NAMALWA (cell line): ENCODE measurements at places on chromosomes 11 and 22.

DNA sequence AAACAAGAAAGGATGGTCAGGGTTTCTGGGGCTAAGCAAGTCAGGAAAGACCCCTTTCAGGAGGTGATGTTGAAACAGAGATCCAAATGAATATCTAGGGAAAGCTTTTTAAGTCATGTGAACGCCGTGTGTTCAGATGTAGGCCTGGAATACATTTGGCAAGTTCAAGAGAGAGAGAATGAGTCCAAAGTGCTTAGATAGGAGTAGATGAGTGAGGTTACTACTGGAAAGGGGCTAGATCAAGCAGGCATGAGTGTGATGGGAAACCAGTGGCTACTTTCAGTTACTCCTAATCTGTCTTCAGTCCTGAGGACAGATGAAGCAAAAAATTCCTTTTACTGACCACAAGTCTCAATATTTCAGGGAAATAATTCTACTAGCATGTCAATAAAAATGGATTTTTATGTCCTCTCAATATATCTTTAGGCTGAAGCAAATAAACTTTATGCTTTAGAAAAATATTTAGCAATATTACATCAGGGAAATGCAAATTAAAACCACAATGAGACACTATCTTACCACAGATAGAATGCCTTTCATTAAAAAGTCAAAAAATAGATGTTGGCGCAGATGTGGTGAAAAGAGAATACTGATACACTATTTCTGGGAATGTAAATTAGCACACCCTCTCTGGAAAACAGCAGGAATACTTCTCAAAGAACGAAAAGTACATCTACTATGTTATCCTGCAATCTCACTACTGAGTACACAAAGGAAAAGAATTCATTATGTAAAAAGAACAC lies 1085.0 kb upstream of the TENM4 start:
- DNase-seq, result no peak

DNA sequence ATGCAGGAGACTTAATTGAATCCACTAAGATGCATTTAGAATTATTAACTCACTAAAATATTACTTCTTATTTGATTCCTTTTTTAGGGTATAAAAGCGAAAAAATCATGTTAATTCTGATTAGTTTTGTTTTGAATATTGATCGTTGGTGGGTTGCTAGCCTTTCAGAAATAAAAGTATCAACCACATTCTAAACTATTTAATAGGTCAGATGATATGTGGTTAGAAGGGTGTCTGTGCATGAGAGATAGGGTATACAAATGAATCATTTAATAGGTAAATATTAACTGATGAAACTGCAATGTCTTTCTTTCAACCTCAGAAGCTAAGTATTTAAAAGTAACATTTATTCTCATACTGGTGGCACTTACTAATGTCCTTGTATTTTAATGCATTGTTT lies 515.1 kb downstream of the CNTN5 start:
- no peak for DNase-seq

DNA sequence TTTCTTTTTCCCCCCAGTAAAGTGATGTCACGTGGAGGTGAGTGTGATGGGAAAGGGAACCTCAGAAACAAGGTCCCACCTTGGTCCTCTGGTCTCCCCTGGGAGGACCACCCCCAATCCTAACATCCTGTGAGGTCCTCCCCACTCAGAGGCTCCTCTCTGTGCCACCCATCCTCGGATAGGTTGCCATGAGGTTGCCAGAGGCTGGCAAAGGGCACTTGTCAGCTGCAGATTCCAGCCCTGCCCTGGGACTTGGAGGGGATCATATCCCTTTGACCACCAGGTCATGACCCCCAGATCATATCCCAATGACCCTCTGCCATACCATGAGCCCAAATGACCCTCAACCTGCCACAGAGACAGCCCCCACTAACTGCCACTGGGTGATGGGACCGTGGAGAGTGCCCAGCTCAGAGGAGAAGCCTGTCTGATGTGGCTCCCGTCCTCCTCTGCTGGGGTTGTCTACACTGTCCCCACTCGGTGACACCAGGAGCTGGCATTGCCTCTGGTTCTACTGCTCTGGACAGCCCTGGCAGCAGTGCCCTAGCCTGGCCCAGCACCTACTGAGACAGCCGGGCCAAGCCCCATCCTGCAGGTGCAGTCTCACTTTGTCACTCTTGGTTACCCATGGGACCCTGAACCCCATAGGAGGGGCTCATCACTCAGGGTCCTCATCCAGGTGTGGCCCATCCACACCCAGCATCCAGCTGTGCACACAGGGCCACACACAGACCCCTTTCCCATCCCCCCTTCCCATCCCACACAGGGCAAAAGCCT lies 90.2 kb upstream of the KCNQ1OT1 start:
- no peak for DNase-seq

- DNase-seq, result no peak
Measured at GRCh38 chr22:17846326-17846992, 72.2 kb upstream of the BID start.

- no peak for DNase-seq
Measured at GRCh38 chr11:61328351-61328750, 4.6 kb downstream of the DDB1 start.

- DNase-seq, result no peak
Measured at GRCh38 chr11:37525336-37525735, 927.3 kb upstream of the RAG2 start.

- DNase-seq, result no peak
Measured at GRCh38 chr22:36363349-36363981, 24.3 kb downstream of the MYH9 start.

DNA sequence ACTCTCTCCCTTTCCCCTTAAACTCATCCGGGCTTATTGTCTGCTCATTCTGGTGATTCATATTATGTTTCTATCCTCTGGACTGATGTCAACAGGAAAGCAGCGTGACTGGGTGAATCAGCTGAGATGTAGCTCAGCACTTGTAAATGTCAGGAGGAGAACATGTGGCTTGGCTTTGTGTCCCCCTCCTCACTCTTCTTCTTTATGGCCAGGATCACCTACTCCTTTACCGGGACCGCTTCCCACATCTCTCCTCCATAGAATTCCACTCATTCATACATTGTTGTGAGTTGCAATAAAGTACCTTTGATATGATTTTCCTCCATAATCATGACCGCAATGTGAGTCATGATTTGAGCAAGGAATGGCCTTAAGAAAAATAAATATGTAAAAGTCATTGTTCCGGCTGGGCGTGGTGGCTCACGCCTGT lies 15.8 kb upstream of the SYN3 start:
- DNase-seq, result no peak

DNA sequence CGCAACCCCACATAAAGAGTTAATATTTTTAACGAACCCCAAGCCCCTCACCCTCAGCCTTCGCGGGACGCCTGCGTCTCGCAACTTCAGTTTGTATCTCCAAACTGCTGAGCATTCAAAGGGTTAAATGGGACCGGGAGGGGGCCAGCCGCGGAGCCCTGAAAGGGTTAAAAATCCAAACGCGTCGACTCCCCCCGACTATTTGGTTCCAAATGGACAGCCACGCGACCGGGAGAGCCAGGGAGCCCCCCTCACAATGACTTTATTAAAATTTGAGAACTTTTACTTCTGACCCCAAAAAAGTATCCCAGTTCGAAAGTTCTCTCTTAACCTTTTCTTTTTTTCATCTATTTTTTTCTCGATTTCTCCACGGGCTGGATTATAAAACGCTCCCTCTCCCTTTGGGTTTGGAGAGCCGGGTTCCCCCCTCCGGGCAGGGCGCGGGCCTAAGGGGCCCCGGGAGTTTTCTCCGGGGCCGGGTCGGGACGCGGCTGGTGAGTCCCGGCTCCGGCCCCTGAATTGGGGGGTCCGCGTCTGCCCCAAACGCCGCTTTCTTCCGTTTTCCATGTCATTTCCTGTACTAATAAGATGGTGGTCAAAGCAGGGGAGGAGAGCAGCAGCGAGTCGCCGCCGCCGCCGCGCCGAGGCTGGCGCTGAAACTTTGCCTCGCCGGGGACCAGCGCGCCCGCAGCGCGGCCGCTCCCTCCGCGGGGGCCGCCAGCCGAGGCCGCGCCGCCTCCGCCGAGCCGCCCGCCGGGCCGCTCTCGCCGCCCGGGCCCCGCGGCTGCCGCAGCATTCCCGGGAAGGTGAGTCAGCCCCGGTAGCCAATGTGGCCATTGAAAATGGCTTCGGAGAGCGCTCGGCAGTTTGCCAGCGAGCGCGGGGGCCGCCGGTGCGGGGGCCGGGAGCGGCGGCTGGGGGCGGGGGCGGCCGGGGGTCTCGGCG lies at the start of gene PRDM11:
Gene PRDM11 (plus strand): TSS at position 568 of the 945 bp plus-strand sequence. CDS start 35,128 bp downstream, outside the sequence.
- DNase-seq, result peak; percentile 67

DNA sequence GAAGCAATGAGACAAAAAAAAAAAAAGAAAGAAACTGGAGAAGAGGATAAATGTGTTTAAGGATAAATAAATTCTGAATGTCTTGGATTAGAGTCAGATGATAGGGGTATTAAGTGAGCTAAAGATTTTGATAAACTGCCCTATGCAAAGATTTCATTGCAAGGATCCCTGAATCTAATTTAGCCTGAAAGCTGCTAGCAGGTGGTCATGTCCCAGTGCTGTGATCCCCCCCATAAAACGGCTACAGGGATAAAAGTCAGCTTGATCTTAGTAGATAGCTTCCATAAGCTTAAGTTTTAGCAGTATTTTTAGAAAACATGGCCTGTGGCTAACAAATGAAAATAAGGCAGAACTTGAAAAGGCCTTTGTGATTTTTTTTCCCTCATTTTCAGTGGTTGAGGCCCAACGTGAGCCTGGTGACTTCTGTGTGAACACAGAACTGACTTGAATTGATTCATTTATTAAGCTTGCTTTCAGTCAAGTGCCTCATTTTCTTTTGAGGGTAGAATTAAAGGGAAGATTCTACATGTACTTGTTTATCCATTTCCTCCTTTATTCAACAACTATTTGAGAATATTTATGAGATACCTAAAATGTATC lies 44.5 kb downstream of the CD44 start:
- no peak for DNase-seq

GRCh38 chr11:125272092-125272491 lies 107.5 kb downstream of the PKNOX2 start:
- DNase-seq, result no peak

- no peak for DNase-seq
Measured at GRCh38 chr22:38208551-38208968, 6.8 kb downstream of the MAFF start.

- DNase-seq, result no peak
Measured at GRCh38 chr11:76558473-76558872, 112.1 kb downstream of the LRRC32 start.

DNA sequence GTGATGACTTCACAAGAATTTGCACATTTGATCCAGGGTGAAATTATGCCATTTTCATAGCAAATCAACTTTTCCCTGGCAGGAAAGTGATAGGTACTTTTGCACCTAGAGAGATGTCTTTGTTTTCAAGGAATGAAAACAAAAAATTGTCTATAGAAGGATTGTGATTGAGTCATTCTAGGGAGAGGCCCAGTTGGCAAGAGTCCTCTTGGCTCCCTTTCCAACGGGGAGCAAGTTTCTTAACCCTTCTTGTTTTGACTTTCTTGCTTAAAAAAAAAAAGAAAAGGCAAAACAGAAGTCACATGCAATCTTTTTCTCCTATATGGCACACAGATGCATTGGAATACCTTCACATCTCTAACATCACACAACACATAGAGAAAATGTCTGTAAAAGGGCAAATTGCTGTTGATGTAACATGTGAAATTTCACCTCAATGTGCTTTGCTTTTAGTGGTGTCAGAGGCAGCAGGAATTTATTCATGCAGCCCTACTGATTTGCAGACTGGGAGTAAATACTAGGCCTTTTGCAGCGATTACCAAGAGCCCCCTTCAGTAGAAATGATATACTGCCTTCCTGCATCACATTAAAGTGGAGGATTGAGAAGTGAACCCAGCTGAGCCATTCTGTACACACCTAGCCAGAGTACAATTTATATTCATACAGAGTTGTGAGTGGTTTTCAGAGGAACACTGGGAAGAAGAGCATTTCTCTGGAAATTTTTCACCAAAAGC lies 290.7 kb upstream of the MPPED2 start:
- DNase-seq, result no peak

DNA sequence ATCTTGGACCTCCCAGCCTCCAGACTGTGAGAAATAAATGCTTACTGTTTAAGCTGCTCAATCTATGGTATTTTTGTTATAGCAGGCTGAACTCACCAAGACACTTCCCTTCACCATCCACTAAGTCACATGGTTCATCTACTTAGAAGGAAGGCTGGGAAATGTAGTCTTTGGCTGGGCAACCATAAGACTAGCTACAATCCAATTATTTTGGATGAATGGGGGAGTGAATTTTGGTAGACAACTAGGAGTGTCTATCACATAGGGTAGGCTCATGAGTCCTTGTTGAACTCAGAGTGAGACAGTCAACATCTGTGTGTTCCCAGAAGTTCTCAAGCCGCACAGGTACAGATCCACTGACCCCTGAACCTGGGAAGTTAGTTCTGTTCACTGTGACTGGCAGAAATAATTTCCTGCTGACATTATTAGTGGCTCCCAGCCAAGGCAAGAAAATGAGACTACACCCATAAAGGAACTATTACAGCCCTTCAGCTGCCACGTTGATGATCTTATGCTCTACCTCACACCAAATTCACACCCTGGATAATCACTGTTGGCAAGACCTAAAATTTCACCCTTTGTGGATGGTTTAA lies 3.1 kb upstream of the SLC35C1 start:
- DNase-seq, result peak; percentile 38

DNA sequence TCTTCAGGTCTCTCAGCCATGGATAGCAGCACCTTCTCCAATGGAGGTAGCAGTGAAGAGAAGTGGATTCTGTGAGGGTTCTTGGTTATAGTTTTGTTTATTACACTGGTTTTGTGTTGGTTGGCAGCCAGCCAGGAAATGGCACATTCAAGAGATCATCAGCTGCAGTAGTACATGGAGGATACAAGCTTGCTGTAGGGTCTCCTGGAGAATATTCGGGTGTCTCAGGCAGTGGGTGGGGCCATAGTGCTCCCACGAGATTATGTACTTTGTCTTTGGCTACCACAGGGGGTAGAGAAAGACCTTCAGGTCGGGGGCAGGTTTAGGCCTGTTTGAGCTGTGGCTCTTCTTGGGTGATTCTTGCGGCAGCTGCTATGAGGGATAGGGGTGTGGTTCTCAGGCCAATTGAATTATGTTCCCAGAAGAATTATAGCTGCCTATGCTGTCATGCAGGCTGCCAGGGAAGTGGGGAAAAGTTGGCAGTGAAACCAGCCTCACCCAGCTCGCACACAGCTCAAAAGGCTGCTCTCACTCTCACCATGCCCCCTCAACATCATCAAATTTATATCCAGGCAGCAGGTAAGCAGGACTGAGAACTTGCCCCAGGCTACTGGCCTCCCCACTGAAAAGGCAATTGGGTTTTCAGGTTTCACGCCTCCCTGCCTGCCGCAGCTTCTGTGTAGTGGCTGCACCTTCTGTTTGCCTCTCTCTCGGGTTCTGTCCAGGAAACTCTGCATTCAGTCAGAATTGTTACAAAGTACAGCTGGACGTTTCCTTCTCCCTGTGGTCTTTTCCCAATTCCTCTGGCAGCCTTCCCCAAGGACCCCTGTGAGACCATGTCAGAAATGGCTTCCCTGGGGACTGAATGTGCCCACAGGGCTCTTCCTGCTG lies 435.5 kb downstream of the LUZP2 start:
- no peak for DNase-seq

DNA sequence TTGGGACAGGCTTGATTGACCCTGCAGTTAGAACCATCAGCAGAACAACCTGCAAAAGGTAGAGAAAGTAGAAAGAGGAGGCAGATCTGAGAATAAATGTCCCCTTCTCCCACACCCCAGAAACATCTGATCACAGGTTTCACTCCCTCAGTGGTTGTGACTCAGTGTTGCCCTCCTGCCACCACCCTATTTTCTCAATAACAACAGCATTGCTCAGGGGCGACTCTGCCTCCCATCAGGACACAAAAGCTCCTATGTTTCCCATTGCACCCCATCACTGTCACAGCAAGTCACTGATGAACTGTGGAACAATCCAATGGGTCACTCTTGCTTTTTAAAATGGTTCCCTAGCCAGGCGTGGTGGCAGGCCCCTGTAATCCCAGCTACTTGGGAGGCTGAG lies 110.2 kb downstream of the RASSF10 start:
- DNase-seq, result no peak
